ENCODE measurements at places on chromosomes 7 and 10. TPM values are rescaled to one million over a fixed set of nuclear protein-coding genes. Genes with fewer than 3 reads are reported as not detected.

DNA sequence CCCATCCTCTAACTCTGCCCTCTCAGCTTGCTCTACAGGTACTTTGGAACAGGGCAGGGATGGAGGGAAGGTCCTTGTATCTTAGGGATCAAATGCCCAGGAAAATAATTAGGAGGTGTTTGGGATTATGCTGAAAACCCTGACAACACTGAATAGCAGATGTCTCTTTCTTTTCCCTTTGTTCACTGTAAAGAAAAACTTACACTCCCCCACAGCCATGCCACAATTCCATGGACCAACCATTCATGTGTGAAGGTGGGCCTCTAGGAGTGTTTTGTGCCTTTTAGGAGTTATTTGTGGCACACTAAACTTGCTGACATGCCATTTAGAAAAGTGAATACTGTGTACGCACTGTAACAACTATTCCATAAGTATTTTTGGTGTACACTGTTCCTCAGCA lies 108.1 kb downstream of the SNX10 start:
- no peak for DNase-seq

DNA sequence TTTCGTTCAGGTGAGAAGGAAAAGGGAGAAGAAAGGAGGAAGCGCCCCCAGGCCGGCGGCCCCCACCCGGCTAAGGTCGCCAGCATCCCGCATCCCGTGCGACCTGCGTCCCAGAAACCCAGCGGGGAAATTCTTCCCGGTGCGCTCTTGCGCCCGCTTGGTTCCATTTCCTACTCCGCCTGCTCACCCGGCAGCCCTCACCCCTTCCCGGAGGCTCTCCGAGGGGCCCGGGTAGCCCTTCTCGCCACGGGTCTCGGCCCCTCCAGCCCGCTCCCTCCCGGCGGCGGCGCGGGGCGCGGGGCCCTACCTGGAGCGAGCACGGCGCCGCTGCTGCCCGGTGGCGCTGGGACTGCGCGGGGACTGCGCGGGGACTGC lies at the start of gene PRKCQ:
Gene PRKCQ, minus strand, starts transcription at position 373 of the 375 bp plus-strand sequence. CDS start 65,141 bp downstream, outside the sequence.
- DNase-seq, result no peak

DNA sequence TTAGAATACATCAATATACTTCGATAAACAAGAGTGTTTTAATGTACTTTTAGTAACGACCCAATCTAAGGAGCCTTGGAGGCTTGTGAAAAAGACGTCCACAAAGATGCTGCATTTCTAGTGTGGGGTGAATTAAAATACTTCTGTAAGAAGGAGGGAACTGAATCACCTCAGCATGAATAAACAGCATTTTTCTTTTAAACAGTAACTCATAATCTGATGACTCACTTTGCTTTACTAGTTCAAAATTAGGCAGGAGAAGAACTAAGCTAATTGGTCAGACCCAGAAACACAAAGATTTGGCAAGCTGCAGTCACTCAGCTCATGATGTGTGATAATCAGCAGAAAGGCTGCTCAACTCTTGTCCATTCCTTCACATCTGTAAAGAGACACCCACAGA lies 24.2 kb downstream of the NCOA4 start:
- no peak for DNase-seq

GRCh38 chr7:98802781-98803110 lies 67.1 kb downstream of the TMEM130 start:
- no peak for DNase-seq

DNA sequence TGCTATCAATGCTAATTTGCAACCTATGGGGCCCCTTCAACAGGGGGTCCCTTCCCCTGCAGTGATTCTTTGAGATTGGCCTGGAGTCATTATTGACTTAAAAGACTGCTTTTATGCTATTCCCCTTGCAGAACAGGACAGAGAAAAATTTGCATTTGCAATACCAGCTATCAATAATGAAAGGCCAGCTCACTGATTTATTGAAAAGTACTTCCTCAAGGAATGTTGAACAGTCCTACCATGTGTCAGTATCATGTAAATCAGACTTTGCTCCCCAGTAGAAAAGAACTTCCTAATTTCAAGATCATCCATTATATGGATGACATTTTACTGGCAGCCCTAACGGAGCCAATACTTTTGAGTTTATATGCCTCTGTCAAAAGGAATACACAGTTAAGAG lies 29.7 kb upstream of the ABCA13 start:
- DNase-seq, result no peak

GRCh38 chr10:95389176-95389575 lies 98.4 kb upstream of the PDLIM1 start:
- DNase-seq, result no peak

- DNase-seq, result no peak
Measured at GRCh38 chr10:30828680-30829079, 199.1 kb upstream of the LYZL2 start.

DNA sequence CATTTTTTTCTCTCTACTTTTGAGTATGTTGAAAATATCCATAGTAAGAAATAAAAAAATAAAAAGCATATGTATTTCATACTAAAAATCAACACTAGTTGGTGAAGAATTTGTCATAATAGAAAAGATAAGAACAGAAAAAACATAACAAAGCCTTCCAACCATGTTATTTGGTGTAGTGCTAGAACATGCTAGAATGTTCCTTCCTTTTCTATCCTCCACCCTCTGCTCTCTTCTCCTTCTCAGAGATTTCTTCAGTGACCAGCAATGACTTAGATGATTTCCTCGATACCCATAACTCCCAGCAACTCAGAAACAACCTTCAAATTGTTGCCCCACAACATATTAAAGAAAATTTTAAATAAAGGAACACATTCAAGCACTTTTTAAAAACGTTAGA lies 2.6 kb downstream of the ZC3HAV1 start:
- no peak for DNase-seq

DNA sequence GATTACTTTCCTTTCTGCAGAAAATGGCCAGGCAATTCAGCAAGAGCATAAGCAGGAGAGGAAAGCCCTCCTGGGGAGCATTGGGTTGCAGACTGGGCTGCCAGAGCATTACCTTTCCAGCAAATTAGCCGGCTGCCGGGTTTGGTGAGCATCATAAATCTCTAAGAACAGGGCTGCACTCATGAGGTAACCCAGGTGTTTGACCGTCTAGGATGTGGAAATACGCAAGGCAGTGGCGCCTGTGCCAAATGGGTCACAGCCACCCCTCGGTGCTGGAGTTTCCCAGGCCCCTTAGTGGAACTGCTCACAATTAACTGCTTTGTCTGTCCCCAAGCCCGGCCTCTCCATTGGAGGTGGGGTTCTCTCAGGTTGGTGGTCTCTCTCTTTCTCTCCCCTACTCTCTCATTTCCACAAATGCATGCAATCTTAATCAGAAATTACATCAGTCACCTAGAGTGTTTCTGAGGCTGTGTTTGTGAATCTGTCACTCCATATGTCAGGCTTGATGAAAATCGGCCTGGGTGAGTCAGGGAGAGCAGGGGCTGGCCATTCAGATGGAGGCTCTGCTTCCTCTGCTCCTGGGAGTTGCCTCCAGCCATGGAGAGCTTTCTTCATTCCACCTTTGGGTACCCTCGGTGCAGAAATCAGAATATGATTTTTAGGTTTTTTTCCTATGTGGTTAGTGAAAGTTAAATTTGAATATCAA lies 26.7 kb downstream of the PTN start:
- no peak for DNase-seq

DNA sequence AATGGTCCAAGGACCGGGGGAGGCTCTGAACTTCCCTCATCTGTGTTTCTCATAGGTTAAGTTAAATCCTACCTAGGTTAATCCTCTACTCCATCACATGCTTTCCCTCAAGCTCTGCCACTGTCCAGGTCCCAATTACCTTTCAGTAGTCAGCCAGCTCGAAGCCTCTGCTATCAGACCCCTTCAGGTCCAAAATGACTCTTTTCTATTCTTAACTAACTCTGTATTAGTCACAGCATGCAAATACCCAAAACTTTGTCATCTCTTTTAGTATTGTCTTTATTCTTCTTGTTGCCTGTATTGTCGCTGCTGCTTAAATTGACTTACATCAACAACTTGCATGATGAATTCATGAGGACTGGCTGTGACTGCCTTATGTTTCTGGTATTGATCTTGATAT lies 15.3 kb downstream of the PPP1R17 start:
- DNase-seq, result no peak

DNA sequence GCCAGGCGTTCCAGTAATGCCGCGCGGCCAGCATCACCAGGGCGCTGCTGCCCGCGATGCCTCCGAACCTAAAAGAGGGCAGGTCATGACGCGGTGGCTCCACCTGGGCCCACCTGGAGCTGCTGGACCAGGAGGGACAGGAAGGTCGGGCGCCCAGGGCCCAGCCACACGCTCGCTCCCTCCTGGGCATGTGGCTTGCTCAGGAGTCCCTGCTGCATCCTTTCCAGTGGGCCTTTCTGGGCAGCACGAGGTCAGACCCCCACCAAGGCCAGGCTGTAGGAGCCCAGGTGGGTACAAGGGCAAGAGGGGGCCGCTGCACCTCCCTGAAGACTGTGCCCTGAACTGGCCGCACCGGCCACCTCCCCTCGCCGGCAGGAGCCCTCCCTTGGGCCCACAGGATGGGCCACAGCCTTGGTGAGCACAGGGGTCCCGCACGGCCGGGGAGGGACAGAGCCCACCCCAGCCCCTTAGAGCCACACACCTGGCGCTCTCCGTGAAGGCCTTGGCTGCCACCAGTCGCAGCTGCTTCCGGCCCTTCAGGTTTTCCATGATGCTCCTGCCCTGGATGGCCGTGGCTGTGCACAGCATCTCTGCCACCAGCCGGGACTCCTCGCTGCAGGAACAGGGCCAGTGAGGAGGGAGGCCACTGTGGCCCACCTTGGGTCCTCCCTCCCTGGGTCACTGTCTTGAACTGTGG lies 43.2 kb downstream of the CFAP46 start:
- DNase-seq, result no peak

- DNase-seq, result no peak
Measured at GRCh38 chr7:33562996-33563395, 342.3 kb upstream of the BMPER start.

- no peak for DNase-seq
Measured at GRCh38 chr7:140197218-140197890, 20.6 kb upstream of the KDM7A start.

GRCh38 chr10:94149702-94150101 lies 156.0 kb downstream of the PLCE1 start:
- no peak for DNase-seq

GRCh38 chr7:114952296-114952695 lies 30.4 kb downstream of the MDFIC start:
- no peak for DNase-seq

DNA sequence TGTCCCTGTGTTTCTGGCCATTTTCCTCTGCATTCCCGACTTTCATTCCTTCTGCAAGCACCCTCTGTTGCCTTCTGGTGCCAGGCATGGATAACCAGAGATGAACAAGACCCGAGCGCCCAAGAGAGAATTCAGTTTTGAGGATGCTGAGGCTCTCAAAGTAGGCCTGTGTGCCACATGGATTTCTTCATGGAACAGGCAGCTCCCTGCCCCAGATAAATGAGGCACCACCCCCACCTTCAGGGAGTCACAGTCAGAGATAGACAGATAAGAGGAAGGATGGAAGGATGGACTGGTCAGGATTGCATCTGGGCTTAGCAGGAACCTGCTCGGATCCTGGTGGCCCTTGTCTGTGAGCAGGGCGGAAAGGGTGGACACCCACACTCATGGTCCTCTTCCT lies 49.4 kb downstream of the ADCYAP1R1 start:
- DNase-seq, result no peak

GRCh38 chr7:128739990-128740682 lies 977 bp downstream of the CALU start:
- DNase-seq, result no peak

The NUPR2 gene
- total RNA-seq, result not detected

The ATOH7 gene
- total RNA-seq, result not detected

The PRKCQ gene
- total RNA-seq, result 0.41 TPM

The GPR37 gene
- total RNA-seq, result 0.41 TPM

The SPDYE11 gene
- total RNA-seq, result not detected

The ASB10 gene
- not detected for total RNA-seq

The OPN4 gene
- total RNA-seq, result not detected

The CCDC172 gene
- not detected for total RNA-seq

The TMEM168 gene
- total RNA-seq, result 31.5 TPM

The NODAL gene
- total RNA-seq, result not detected

The KNDC1 gene
- 0.95 TPM for total RNA-seq

The INMT gene
- total RNA-seq, result 137 TPM

All from thoracic aorta (tissue), 2 donors.